ENCODE measurements at places on chromosomes 3 and 15.

- DNase-seq = no peak
Measured at GRCh38 chr3:46713898-46714552, 3.6 kb downstream of the PRSS50 start.

GRCh38 chr3:194675081-194675640, 3.2 kb upstream of the LSG1 start:
- no peak for DNase-seq

DNA sequence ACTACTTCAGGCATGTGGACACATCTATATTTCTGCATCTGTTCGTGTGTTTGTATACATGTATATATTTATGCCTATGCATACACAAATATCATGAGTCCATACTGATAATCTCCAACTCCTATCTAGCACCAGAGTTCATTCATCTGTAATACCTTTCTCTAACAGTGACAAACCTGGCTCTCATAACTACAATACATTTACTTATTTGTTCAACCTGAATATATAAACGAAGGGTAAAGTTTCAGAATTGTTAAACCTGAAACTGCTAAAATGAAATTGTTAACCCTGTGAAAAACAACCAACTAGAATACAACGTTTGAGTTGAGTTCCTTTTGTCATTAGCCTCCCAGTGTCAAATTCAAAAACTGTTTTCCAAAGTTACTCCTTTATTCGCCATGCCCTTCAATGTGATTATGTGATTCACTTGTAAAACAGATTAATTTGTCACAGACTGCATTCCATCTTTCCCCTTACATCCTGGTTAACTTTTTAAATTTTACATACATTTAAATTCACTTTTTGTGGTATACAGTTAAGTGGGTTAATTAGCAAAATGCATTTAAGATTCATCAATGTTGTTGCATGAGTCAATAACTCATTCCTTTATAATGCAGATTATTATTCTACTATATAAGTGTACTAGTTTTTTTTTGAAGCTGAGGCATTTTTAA, 58.5 kb downstream of the PIK3R4 start:
- no peak for DNase-seq

DNA sequence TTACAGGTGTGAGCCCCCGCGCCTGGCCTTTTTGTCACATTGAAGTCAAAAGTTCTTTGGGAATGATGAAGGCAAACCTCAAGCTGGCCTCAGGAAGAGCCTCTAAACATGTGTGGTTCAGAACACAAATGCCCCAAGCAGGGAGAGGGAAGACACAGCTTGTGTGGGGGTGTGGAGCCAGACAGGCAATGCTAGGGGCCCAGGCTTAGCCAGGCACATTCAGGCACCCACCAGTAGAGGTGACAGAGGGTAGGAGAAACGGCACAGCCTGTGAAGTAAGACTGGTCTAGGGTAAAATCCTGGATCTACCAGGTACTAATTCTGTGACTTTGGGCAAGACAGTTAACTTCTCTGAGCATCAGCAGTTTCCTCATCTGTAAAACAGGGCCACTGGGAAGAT, 3.5 kb downstream of the HDC start:
- no peak for DNase-seq

- DNase-seq = no peak
Measured at GRCh38 chr15:41124058-41124457, 8.0 kb upstream of the INO80 start.

DNA sequence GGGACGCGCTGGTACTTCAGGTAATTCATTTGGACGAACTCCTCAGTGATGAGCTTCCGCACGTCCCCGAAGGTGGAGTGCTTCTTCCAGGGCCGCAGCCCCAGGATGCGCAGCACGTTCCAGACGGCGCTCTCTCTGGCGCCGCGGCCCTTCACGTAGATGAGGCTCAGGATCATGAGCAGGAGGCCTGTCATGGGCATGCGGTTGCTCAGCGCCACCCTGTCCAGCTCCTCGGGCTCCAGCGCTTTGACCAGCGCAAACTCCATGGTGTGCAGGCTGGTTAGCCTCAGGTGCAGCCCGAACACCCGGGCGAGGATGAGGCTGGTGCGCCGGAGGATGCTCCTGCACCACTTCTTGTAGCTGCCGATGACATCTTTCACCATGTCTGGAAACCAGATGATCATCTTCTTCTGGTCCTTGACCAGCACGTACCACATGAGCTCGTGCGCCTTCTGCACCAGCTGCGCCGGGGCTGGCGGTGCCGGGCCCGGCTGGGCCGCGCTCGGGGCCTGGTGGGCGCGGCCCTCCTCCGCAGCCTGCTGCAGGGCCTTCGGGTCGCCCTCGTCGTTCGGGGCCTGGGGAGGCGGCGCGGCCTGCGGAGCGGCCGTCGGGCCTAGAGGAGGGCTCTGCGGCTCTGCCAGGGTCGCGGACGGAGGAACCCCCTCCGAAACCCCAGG, 501 bp downstream of the NDN start:
- DNase-seq = peak; percentile 21

GRCh38 chr3:191373327-191373726, 43.0 kb upstream of the UTS2B start:
- no peak for DNase-seq

GRCh38 chr3:159151130-159151529, 349.3 kb downstream of the MFSD1 start:
- no peak for DNase-seq

- DNase-seq = no peak
Measured at GRCh38 chr3:45568848-45569762, 25.4 kb upstream of the LIMD1 start.

DNA sequence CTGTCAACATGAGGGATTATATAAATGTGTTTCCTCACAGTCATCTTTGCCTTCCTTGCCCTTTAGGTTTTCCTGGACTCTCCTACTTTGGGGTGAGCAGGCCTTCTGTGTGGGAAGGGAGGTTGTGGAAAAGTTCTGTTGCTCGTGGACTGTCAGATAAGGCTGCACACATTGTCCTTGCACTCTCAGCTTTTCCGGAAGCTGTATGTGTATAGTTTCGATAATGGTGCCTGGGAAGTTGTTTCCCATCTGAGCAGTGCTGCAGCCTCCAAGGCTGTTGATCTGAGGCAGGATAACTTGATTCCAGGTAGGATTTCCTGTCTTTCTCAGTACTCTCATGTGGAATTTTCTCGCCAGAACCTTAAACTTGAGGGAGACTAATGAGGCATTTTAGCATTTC, 297.8 kb upstream of the AZI2 start:
- peak; percentile 13 for DNase-seq

DNA sequence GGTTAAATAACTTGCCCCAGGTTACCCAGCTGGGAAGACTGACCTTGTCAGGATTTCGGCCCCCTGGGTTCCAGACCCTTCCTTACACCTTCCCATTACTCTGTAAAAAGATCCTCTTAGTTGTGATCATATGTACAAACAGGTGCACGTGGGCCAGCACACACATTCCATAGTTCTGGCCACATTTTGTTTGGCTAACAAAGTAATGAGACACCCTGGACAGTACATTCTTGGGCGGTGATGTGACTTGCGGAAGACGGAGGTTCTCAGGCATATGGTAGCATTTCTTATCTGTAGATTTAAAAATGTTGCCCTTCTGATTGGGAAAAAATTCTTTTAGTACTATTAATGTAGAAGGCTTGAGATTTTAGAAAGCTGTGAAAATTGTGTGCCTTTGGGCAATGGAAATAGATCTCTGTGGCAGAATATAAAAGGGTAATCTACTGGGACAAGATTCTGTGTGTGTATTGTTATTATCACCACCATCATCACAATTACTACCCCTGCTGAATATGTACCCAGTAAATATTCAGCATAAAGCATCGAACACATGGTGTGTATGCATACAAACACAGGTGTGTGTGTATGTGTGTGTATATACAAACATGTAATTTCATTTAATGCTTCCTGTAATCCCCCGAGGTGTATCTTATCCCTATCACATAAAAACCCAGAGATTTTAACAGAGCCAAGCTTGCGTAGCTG, 205.4 kb upstream of the UBE2E1 start:
- DNase-seq = no peak

GRCh38 chr3:18499301-18499700, 74.2 kb upstream of the SATB1 start:
- no peak for DNase-seq

DNA sequence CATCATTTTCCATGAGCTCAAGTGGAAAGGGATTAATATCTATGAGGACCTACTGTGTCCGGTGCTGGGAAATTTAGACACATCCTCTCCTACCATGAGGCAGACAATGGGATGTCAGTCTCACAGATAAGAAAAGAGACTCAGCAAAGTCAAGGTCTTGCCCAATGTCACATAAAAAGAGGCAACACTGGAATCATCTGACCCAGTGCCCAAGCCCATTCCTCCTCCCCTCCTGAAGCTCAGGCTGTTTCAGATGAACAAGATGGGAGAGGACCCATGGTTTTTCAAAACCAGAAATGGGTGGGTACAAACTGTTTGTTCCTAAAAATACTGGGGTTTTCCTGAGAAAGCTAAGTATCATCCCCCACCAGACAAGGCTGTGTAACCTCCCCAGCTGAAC, 22.2 kb downstream of the POC1A start:
- no peak for DNase-seq

- DNase-seq = no peak
Measured at GRCh38 chr15:35914573-35914972, 368.6 kb upstream of the DPH6 start.

- no peak for DNase-seq
Measured at GRCh38 chr3:78130741-78131290, 1090.9 kb downstream of the ROBO2 start.

GRCh38 chr15:63698692-63699091, 101.5 kb downstream of the FBXL22 start:
- no peak for DNase-seq

DNA sequence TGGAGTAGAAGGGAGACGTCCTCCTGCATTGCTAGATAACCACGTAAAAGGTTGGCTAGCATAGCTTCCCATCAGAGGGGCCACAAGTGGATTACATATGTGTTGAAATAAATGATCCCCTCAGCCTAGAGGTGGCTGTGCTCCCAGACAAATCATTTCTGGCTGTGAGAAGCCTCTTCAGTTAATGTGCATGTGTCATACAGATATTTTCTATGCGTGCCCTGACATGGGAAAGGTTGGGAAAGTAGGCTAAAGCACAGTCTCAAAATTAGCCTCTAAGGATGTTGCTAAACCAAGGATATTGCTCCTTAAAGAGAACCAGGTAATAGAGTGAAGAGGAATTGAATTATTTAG, 17.8 kb downstream of the USP3 start:
- no peak for DNase-seq

DNA sequence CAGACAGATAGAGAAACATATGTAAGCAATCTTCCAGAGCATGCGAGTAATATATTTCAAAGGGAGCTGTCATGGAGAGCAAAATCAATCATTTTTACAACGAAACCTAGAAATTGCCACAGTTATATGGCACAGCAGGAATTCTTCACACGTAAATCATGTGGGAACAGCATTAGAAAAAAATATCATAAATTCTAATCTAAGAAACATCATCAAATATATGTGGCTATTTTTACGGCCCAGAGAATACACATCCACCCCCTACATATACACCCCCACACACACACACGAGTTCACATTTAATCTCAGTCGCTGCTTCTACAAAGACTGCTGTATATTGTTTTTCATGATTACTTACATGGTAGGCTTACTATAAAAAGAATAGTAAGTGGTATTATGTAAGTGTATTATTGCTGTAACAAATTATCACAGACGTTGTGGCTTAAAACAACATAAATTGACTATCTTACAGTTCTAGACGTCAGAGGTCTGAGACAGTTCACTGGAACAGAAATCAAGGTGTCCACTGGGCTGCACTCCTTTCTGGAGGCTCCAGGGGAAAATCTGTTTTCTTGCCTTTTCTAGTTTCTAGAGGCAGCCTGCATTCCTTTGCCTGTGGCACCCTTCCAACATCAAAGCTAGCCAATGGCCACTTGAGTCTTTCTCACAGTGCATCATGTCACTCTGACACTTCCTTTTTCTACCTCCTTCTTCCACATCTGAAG, 363.3 kb downstream of the ULK4 start:
- DNase-seq = no peak

All from endothelial cell (in vitro differentiated cells).